Heart right ventricle (tissue), 16 donors: ENCODE measurements at places on chromosomes 3 and 15.

DNA sequence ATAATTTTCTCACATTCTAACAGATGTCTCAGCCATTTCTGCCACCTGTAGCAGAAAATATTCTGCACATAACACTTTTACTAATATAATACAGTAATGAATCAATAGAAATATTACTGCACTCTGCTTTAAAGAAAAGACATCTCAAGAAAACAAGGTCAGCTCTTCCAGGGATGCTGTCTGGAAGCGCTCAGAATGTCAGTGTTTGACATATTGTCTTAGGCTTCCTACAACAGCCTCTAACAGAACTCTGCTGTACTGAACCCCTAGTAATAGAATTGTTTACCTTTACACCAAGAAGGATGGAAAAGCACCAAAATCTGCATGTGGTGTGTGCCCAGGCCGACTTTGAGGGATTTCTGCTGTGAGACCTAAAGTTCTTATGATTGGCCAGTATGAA lies 61.9 kb upstream of the FSTL1 start:
- DNase-seq: no peak

GRCh38 chr15:78012643-78013077 lies 64.9 kb downstream of the TBC1D2B start:
- no peak for DNase-seq

DNA sequence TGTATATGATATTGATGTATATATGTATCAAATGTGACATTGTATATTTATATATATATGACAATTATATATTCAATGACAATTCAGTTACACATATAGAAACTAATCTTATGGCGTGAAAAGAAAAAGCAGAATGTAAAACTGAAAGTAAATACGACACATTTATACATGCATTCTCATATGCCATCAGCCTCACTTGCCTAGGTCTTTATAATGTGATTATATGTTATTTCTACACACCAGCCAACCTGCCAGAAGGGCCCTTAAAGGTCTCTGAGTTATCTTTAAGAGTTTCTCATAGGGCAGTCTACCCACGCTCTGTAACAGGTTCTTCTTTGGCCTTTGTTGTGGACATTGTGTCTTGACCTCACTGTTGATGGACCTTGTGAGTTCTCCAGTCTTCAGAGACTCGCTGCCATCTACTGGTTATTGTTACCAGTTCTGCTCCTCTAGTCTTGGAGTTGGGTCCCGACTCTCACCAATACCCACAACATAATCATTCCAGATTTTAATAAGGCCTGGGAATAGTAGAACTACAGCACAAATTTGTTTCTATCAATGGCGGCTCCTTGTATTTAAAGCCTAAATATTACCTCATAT lies 371.5 kb upstream of the GOLIM4 start:
- DNase-seq: no peak

DNA sequence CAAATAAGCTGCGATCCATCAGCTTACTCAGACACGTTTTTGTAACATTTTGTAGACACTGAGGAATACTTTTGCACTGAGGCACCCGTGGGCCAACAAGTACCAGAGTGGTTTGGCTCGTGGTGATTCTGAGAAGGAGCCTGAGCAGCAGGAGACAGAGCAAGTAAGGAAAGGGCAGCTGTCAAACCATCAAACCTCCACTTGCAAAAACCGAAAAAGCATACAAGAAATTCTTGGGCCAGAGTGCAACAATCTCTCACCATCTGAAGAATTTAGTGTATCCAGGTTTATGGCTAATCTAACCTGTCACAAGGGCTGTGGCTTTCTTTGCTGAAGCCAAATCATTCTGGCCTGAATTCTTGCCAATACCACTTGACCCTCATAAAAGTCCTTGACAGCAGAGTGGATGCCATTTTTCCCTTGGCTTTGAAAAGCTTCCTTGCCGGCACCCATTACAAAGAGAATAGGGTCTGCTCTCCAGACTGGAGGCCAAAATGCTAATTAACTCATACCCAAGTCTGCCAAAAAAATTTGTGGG lies 56.7 kb downstream of the MYO1E start:
- DNase-seq: no peak

DNA sequence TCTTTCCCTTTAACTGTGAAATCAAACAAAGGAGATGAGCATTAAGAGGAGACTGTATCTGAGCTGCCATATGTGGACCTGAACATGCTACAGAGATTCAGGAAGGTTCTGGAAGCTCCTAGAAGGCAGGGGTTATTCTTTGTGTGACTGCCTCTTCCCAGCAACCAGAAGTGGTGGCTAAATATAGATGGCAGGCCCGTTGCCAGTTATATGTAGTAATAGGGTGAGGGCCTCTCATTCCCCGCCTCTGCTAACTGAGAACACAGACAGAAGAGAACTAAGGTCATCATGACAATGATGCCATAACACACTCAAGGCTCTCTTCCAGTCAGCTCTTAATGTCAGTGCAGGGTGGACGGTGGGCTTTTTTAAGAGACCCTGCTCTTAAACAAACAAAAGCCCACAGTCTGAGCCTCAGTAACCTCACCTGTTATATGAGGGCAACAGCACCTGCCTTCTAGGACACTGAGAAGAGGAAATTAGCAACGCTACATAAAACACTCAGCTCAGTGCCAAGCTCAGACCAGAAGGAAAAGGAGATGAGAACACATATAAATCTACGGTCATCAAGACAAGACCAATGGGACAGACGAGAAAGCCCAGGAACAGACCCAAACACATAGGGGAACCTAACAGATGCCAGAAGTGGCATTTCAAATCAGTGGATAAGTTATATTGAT lies 22.3 kb downstream of the CFAP92 start:
- no peak for DNase-seq

DNA sequence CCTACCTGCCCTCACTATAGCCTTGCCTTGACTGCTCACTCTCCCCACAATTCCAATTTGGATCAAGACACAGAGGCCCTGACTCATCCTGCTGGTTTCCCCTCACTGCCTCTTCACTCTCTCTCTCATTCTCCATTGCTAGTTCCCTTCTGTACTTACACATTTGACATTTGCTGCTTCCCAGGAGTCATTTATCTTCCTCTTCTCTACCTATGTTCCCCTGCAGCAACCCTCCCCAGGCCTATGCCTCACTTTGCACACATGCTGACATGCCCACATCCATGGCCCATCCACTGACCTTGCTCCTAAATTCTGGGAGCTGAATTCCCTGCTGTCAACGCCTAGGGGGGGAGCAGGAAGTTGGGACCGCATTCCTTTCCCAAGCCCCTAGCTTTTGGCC lies 82.2 kb downstream of the SRGAP3 start:
- DNase-seq: no peak
